ENCODE measurements at places on chromosomes 5 and 9.

DNA sequence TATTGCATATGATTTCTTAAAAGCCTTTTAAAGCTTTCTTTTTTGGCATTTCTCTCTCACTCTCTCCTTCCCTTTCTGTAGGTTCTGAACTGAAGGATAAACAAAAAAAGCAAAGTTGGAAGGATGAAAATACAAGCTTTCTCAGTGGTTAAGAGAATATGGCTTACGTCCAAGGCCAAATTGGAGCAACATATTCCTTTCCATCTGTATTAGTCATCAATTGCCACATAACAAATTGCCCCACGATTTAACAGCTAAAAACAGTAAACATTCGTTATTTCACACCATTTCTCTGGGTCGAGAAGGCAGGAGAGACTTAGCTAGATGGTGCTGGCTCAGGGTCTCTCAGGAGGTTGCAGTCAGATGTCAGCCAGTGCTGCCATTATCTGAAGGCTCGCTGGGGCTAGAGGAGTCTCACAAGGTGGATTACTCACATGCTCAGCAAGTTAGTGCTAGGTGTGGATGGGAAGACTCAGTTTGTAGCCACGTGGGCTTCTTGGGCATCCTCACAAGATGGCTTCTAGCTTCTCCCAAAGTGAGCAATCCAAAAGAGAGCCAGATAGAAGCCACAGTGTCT is 2.0 kb upstream of the ROR2 start:
- DNase-seq, result no peak

- no peak for DNase-seq
These were observed 13.8 kb downstream of the FYB1 start for GRCh38 chr5:39205550-39205949.

DNA sequence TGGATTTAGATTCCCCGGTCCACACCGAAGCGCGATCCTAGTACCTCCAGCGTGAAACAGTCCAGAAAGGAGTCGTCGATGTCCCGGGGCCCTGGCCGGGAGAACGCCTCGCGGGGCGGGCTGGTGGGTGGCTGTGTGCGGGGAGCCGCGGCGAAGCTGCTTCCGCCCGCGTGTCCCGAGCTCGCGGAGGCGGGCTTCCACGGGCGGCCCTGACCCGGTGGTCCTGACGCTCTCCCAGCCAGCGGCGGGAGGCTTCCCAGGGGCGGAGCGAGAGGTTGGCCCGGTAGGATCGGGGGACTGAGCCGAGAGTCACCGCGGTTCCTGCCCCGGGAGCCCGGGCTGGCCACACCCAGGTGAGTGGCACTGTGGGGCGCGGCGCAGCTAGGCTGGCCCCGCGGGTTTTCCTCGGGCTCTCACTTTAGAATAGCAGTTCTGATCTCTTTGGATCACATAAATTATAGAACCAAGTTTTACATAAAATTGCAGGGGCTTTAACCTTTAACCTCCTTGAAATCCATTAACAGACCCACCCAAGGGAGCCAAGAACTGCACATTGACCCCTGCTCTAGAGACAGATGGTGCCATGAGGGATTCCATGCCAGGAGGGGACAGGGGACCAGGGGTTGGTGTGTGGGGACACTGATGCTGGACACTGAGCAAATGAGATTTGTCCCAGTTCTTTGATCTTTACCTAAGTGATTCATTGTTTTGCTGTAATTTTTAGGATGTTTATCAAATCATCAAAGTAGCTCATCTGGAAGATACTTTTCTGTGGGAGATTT is 29.2 kb upstream of the IL31RA start:
- no peak for DNase-seq

GRCh38 chr5:53397845-53398244 is 82.6 kb upstream of the FST start:
- DNase-seq, result no peak

- no peak for DNase-seq
These were observed 73.3 kb downstream of the SH3TC2 start for GRCh38 chr5:148989567-148989966.

- no peak for DNase-seq
These were observed 23.4 kb upstream of the GPX8 start for GRCh38 chr5:55136521-55136920.

- no peak for DNase-seq
These were observed 768.1 kb upstream of the GRAMD2B start for GRCh38 chr5:125655156-125655555.

- DNase-seq, result no peak
These were observed 83.0 kb upstream of the GNA14 start for GRCh38 chr9:77731008-77731698.

GRCh38 chr5:29114331-29114768 is 2076.0 kb upstream of the CDH9 start:
- no peak for DNase-seq

GRCh38 chr5:108617467-108618435 is 129.9 kb upstream of the FER start:
- DNase-seq, result no peak

DNA sequence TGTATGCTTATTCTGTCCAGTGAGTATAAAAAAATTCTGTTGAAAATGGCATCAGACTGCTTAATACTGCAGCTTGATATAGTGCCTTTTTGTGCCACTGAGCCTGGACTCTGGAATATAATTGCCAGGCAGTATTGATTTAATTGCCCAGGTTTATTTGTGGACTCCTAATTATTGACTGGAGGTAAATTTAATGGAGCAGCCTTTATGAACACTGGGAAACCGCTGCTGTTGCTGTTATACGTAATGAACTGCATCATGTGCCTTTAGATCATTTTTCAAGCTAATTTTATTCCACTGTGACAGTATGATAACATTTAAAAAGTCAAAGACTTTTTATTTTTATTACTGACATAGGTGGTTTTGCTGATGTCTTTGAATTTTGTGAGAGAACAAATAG is 90.2 kb upstream of the SH3GL2 start:
- no peak for DNase-seq

GRCh38 chr5:113276001-113276400 is 158.8 kb downstream of the TSSK1B start:
- DNase-seq, result no peak

DNA sequence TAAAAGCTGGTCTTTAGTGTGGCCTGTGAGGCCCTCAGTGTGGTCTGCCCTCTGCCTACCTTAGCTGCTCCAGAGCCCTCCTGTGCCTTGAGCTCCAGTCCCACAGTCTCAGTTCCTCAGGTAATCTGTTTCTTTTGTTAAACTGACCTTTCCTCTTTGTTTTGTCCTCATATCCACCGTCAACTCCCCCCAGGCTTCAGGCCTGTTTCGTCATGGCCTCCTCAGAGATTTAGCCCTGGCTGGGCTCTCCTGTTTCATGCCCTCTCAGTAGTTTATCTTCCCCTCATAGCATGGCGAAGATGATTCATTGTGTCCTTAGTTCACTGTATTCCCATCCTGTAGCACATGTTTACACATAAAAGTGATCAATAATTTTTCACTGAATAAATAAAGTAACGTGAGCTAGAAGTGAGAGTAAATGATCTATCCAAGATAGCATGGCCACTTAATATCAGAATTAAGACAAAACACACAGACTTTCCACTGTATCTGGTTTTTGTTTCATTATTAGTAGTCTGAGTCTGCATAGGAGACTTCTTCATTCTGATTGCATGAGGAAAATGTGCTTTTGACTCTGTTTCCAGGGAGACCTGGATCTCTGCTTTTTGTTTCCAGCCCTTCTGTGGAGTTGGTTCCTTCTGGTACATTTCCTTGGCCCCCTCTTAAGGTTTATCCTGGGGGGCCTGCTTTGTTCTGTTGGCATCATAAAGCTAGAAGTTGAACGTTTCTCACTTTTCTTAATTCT is 70.5 kb downstream of the SNX24 start:
- no peak for DNase-seq

- DNase-seq, result no peak
These were observed 150.2 kb downstream of the GABBR2 start for GRCh38 chr9:98558575-98558974.

GRCh38 chr5:58151414-58151813 is 308.5 kb downstream of the PLK2 start:
- DNase-seq, result no peak

DNA sequence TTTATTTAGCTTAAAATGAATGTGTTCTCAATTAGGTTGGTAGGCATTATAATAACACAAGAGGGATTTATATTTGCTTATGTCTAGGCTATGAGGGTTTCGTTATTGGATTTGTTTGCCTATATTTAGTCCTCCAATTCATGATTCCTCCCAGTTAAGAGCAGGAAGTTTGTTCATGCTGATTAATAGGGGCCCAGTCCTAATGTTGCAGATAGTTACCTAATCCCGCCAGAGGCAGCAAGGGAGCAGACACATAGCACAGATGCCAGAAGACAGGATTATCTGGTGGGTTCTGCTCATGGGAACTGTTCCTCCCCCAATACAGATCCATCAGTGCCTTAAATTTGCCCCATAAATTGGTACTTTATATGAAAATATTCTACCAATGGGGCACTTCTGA is 100.8 kb upstream of the TLE4 start:
- DNase-seq, result no peak

GRCh38 chr5:147098233-147098790 is 136.5 kb upstream of the STK32A start:
- DNase-seq, result no peak

DNA sequence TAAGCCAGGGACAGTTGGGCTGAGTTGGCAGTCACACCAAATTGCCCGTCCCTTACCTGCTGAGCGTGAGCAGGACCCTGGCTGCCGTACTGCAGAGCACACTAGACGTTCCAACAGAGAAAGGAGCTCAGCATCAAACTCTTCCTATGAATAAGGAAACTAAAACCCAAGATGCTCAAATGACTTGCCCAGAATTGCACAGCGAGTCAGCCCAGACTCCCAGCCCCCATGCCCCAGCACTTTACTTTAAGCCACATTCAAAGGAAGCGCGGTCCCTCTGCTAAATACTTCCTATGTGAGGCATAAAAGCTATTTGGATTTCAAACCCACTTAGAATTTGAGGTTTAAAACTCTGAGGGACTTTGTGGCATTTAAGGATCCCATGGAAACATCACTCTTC is 23.9 kb downstream of the PAX5 start:
- no peak for DNase-seq

GRCh38 chr9:36987891-36988290 is 46.2 kb downstream of the PAX5 start:
- no peak for DNase-seq

Data from stimulated activated CD4-positive, alpha-beta T cell treated with anti-CD3 and anti-CD28 coated beads, Interleukin-1b, Interleukin-23, amount 100 ng/mL, for 4 hours (primary cell).